ENCODE measurements at places on chromosomes 13 and 19.

GRCh38 chr13:60062502-60062901 lies 101.2 kb downstream of the DIAPH3 start:
- DNase-seq = no peak

- peak; percentile 32 for DNase-seq
These were observed 157.2 kb downstream of the TM9SF2 start for GRCh38 chr13:99658261-99658991.

DNA sequence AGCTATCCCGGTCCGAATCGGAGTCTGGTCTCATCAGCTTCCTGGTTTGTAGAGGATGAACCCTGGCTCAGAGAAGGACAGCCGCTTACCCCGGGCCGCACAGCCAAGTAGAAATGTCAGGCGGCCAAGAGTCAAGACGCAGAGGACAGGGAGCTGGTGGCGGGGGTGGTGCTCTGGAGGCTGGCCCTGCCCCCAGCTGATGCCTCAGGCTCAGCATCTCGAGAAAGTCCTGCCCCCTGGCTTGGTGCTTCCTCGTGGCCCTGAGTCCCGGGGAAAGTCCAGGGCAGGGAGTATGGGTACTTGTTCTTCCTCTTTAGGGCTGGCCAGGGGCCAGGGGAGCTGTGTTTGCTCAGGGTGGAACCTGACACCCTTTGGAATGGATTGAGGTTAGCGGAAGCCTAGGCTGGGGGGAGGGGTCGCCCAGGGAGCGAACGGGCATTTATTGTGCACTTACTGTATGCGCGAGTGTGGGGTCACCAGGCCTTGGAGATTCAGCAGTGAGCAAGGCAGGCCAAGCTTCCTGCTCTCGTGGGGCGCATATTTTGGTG lies 2.2 kb downstream of the TJP3 start:
- no peak for DNase-seq

GRCh38 chr13:38412266-38412665 lies 62.6 kb downstream of the UFM1 start:
- no peak for DNase-seq

DNA sequence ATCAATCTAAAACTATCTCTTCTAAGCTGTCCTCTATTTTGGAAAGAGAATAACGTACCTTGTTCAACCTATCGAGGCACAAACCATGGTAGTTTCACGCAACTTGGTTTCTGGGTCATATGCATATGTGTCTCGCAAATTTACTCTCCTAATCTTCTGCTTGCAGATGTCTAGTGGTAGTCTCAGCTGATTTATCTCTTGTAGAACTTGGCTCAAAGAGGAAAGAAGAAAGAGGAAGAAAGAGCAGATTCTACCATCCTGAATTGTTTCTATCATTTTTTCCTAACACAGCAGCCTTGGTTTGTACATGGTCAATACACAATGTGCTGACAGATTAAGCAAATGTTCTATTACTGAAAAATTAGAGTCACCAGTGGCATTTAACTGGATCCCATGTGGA lies 282.3 kb downstream of the SPRY2 start:
- DNase-seq = no peak

GRCh38 chr13:21717817-21718216 lies 46.9 kb downstream of the FGF9 start:
- DNase-seq = no peak

DNA sequence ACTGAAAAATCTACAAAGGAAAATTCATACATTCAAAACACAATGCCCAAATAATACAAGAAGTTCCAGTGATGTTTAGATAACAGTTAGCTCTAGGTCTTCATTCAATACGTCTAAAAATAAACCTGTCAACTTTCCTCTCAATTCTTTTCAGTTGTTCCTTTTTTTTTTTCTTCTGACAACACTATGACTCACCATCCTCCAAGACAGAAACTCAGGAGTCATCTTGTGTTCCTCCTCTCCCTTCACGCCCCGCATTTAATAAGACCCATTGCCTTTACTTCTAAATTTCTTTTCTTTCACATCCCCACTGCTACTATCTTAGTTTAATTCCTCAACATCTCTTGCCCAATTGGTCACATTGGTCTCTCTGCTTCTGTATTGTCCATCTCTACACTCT lies 759.9 kb downstream of the GPC5 start:
- no peak for DNase-seq

GRCh38 chr13:50444726-50445125 lies 398.8 kb downstream of the DLEU7 start:
- DNase-seq = no peak
